Activated CD4-positive, alpha-beta T cell treated with anti-CD3 and anti-CD28 coated beads for 24 hours (primary cell): ENCODE measurements at places on chromosomes 3 and 15.

GRCh38 chr3:49638445-49638844 lies 35.7 kb upstream of the APEH start:
- DNase-seq: no peak

DNA sequence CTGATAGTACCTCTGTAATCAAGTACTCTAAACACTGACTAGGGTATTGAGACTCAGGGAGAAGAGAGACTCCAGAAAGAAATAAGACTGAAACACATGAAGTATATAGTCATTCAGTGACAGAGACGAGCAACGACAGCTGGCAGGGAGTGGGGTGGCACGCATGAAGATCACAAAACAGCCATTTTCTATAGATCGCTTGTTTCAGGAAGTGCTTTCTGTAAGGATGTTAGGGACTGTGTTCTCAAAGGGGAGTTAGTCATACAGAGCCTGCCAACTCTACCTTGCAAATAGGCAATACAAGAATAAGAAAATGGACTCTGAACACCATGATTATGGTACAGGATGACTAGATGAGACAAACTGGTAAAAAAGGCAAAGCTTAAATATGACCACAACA lies 139.5 kb downstream of the TBL1XR1 start:
- DNase-seq: no peak

GRCh38 chr3:150344079-150344759 lies 63.9 kb upstream of the TSC22D2 start:
- DNase-seq: no peak

- DNase-seq: no peak
Measured at GRCh38 chr3:20809356-20809755, 623.4 kb upstream of the SGO1 start.

- DNase-seq: no peak
Measured at GRCh38 chr15:47742742-47743141, 25.4 kb downstream of the SEMA6D start.

DNA sequence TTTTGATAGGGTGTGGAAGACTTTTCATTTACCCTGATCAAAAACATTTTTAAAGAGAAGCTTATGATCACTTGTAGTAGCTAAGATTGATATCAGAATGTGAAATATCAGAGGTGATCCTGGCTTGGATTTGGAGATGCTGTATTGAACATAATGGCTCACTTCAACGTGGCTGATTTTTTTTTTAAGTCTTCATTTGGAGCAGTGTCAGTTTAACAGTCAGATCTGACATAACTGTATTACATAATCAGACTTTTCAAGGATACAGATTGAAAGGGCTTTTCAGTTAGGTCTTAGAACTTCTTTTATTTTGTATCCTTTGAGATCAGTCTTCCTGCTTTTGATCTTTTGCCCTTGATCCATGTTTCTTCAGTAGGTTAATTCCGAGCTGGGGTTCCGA lies 98.5 kb downstream of the ITPR1 start:
- no peak for DNase-seq

GRCh38 chr15:81001152-81002008 lies 657 bp downstream of the TLNRD1 start:
- no peak for DNase-seq

DNA sequence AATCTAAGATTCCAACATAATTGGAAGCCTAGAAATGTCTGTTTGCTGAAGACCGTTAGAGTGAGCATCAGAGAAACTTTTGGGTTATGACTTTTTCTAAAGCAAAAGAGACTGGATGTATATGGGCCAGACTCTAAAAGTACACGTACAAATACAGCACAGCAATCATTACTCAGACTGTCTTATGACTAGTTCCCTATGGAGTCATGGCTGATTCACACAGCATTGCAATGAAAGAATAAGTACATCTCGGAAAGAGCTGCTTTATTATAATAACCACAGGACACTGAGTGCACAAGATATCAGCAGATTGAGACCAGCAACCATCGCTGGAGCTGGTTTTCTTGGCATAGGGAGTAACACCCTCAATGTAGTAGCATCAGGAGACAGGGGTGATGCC lies 618.6 kb downstream of the NLGN1 start:
- DNase-seq: no peak

DNA sequence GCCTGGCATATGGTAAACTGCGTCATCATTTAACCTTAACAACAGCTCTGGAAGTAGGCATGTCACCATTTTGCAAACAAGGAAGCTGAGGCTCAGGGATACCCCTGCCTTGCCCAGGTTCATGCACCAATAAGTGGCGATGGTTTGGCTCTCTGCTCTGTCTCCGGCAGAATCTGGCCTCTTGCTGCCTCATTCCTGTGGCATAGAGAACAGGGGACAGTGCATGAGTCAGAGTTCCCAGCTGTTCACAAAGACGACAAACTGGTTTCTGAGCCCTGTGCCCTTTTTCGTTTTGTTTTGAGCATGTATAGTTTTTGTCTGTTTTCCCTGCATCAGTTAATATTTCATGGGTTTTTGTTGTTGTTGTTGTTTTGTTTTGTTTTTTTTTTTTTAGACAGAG lies 236.8 kb downstream of the OPA1 start:
- DNase-seq: no peak

DNA sequence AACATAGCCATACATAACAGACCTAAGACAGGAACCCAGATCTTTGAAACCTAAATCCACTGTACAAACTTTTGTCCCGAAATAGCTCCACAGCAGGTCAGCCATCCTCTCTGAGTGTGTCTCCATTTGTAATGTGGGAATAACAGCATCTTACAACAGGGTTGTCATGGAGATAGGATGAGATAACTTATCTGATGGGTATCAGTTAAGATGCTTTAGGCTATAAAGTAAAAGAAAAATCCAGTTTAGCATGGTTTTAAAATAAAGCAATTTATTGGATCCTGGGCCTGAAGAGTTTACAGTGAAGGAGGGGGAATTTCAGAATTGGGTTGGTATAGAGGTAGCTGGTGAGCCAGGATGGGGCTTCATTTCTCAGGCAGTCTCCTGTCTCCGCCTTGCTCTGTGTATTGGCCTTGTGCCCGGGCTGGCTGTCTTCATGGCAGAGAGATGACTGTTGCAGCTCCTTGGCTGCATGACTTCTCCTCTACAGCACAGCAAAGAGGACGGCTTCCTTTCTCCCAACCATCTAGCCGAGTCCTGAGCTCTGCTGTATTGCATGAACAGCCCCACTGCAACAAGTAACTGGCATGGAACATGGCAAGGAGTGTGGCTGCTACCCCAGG lies 131.9 kb upstream of the PROK2 start:
- no peak for DNase-seq

- DNase-seq: peak; percentile 31
Measured at GRCh38 chr15:44882499-44882968, 74.0 kb upstream of the TERB2 start.

DNA sequence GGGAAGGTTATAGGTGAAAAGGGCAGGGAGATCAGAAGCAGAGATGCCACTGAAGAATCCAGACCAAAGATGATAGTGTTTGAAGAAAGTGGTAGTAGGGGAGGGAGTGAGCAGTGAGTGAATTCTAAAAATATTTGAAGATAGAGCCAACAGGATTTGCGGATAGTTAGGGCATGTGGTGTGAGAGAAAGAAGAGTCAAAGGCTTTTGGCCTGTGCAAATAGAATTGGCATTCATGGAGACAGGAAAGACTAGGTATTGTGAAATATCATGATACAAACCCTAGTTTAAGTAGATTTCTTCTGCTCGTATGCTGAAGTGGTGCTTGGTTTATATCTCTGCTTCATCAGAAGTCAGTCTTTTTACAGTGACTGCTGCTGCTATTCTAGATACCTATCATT lies 224.2 kb upstream of the CFAP20DC start:
- DNase-seq: no peak

DNA sequence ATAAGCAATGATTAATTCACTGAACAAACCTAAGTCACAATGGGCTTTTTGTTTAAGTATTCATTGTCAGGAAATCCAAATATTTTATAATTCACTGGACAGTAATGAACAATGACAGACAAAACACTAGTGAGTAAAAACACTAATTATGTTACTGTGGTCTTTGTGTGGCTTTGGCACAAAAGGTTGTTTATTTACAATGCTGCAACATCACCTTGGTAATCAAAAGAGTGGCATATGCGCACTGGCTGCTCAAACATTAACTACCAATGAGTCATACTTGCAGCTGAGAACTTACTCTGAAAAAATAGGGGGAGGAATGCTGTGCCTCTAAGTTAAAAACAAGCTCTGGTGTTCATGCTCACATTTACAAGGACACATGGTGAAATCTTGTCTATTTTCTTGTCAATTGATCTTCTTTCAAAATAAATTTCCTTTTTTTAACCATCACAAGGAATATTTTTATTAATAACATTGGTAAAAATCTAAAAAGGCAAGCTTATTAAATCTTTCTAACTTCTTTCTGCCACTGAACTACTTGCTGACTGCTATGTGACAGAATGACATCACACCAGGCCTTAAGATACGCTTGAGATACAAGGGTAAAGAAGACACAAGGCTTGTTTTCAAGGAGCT lies 85.2 kb upstream of the PPIB start:
- no peak for DNase-seq

GRCh38 chr3:129023008-129023358 lies 21.9 kb downstream of the EFCC1 start:
- DNase-seq: no peak

- no peak for DNase-seq
Measured at GRCh38 chr3:108223928-108224327, 1.7 kb upstream of the IFT57 start.

GRCh38 chr3:25424614-25425013 lies 3.4 kb upstream of the RARB start:
- DNase-seq: no peak

DNA sequence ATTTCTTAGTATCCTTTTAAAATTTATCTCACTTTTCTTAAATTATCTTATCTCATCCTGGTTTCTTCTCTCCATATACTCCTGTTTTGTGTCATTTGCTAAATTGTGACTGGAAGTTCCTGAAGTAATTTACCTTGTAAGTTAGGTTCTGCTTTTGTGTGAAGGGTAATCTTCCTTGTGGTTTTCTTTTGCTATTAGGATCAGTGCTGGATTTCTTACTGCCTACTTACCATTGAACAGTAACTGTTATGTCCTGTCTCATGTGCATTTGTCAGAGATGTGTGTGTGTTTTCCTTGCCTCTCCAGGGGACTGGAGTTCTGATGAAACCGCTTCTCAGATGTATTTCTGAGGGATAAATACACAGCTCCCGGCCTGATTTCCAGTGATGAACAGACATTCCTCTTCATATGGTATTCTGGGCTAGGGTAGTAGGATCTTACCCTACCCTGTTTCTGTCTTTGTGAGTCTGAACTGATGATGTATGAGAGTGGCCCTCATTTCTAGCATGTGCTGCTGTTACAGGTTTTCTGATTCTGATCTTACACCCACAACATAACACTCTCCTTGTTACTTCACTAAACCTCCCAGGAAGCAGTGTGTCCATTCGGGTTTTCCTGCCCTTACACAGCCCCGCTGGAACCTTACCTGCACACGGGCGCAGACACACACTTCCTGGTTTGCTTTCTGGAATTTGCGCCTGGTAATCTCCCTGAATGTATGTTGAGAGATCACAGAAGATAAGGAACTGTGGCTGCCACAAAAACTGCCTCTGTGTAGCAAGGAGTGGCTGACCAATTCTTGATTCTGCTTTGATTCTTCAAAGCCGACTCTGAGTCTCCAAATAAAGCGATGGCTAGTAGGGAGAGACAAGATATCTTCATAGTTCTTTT lies 14.7 kb downstream of the PAK2 start:
- DNase-seq: no peak

DNA sequence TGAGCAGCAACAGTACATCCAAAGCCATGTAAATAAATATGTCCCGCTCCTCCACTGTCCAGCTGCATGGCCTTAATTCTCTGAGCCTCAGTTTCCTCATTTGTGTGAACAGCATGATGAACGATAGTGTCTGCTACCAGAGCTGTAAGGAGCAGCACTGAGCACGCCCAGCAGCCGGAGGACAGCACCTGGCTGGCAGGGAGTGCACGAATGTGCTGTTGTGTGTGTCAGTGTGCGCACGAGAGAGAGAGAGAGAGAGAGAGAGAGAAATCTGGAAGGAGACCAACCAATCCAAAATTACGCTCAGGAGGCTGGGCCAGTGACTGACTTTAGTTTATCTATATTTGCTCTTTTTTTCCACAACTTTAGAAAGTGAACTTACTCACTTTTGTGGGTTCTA lies 26.6 kb upstream of the PLXNA1 start:
- no peak for DNase-seq

- peak; percentile 13 for DNase-seq
Measured at GRCh38 chr15:25783607-25784540, 79.3 kb downstream of the ATP10A start.

DNA sequence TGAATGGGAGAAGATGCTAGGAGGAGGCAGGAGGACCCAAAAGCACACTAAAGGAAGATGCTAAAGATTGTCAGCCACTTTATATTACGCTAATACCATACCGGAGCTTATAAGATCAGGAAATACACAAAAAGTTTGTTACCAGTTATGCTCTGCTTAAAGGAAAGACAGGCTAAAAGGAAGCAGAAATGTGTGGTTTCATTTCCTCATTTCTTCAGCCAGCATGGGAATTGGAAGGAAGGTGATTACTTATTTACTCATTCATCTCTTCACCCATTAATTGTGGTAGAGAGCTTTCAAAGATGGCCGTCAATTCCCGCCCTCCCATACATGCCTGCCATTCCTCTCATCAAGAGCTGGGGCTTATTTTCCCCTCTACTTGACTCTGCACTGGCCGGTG lies 26.7 kb upstream of the TMEM158 start:
- DNase-seq: no peak

- DNase-seq: no peak
Measured at GRCh38 chr3:161401389-161401788, 30.1 kb upstream of the SPTSSB start.

DNA sequence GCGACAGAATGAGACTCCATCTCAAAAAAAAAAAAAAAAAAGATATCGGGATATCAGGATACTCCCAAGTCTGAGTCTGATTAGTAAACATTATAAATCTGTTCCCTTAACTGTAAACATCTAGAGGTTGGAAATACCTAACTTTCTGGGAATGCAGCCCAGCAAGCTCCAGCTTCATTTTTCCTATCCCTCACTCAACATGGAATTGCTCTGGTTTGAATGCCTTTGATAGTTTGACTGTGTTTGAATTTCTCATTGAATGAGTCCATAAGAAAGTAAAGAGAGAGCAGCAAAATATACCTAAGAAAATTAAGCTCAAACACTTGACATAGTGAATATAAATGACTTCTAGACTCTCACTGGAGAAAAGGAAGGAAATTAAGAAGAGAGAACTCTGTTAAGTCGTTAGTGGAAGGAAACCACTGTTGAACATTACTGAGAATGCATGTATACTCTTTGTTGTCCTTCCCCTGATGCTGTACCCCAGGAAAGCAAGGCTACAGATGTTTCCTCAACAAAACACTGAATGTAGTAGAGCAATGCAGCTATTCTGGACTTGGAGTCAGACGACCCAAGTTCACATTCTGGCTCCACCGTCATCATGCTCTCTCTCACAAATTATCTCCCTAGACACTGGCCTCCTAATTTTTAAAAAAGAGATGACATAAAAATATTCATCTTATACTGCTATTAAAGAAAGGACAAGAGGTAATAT lies 62.4 kb downstream of the CD200 start:
- DNase-seq: no peak

- peak; percentile 27 for DNase-seq
Measured at GRCh38 chr3:122533931-122534334, 19.2 kb upstream of the KPNA1 start.

- no peak for DNase-seq
Measured at GRCh38 chr3:123411340-123412040, 37.4 kb downstream of the ADCY5 start.

GRCh38 chr3:68088636-68089035 lies 434.2 kb upstream of the SUCLG2 start:
- DNase-seq: no peak
